ENCODE measurements at places on chromosomes 1 and 21.
A peak's percentile ranks its signal among the peaks of the same experiment; 100 is the strongest.

DNA sequence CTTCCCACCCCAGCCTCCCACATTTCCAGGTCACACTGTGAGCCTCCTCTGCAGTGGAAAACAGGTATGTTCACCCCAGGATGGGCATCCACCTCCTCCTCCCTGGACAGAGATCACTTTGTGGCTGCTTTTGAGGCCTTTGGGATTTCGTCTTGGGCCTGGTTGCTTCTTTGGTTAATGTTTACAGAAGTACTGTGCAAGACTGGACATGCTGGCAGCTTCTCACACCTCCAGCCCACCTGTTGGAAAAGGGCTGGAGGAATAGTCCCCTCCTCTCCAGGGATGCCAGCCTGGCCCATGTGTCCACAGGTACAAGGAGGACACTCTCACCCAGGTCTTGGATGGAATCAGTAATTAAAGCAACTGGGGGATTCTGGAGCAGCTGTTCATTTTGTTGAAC lies 56.1 kb downstream of the KAZN start:
- DNase-seq, result no peak

DNA sequence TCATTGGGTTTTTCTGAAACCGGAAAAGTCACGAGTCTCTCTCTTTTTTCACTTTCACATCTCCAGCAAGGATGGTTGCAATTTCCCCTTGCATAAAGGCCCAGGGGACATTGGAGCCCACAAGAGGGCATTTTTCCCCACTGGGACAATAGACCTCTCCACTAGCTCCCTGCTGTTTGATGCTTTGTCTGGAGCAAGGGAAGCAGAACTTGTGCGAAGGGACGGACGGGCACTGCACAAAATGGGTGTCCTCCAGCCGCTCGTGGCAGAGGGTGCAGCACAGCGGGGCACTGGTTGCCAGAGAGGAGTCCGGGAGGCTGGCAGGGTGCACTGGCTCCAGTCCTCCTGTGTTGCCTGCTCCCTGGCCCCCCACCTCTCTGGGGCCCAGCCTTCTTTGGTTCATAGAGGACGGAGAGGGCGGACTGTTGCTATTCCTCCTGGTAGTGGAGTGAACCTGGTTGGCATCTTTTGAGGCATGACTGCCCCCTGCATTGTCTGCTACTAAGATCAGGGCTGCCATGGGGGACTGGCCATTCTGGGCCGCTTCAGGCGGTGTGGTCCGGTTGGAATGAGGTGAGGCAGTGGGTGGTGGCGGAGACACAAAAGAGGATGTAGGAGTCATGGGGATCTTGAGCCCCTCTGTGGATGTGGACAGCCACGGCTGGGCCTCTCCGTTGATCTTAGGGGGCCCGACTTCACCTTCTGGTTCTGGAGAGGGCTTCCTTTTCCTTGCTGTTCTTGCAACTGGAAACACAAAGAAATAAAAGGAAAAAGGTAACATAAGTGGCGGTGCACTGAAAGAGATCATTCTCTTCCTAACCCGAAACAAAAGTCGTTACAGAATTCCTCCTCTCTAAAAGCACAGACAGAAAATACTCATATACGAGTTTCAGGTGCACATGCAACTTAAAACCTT lies 2.6 kb downstream of the IRF2BP2 start:
- peak; percentile 64 for DNase-seq

- peak; percentile 9 for DNase-seq
Observed at GRCh38 chr1:70017770-70018169, 187.6 kb downstream of the LRRC40 start.

- DNase-seq, result no peak
Observed at GRCh38 chr1:117656202-117656641, 50.4 kb downstream of the TENT5C start.

DNA sequence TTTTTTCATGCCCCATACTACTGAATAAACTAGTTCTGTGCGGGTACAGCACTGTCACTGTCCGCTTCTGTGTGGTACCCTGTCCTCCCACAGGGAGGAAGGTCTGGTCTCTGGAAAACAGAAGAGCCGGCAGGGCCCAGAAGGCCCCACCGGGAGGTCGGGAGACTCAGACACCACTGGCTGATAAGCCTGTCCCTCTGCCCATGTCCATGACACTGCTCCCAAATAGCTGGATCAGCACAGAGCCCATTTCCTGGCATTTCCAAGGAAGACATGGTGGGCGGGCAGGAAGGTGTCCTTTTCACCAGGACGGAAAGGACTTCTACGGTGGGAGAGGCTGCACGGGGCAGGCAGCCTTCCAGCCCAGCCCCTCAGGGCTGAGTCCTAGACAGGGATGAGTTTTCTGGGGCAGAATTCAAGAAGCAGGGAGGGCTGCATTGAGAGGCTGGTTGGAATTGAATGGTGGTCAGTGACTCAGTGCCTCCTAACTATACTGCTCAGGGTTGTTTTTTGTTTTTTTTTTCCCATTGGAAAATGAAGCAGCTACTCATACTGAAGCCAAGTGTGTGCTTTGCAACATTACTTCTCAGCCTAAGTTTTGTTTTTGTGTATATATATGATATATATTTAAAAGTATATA lies 7.1 kb downstream of the PSRC1 start:
- DNase-seq, result peak; percentile 68

GRCh38 chr1:220342853-220343252 lies 70.6 kb upstream of the RAB3GAP2 start:
- DNase-seq, result no peak

GRCh38 chr1:99369154-99369553 lies 104.9 kb downstream of the PLPPR4 start:
- no peak for DNase-seq

DNA sequence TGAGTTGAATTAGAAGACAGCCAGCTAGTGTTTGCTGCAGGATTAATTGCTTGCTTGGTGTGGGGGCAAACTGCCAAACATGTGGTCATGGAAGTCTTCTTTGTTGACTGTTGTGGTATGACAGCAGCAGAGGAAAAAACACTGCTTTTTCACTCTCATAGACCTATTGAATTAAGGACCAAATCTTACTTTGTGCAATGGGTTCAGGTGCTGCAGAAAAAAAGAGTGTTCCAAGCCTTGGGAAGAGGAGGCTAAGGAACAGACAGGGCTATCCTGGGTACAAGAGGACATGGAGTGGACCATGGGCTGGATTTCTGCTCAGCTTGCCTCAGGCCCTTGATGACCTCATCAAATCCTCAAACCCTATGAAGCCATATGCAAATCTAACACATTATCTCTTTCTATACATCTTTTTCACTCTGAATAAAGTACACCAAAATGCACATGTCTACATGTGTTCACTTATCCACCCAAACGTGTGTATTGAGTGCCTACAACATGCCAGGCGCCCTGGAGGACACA lies 61.5 kb downstream of the SIPA1L2 start:
- DNase-seq, result peak; percentile 27
